ENCODE measurements at places on chromosomes 11 and 22.

DNA sequence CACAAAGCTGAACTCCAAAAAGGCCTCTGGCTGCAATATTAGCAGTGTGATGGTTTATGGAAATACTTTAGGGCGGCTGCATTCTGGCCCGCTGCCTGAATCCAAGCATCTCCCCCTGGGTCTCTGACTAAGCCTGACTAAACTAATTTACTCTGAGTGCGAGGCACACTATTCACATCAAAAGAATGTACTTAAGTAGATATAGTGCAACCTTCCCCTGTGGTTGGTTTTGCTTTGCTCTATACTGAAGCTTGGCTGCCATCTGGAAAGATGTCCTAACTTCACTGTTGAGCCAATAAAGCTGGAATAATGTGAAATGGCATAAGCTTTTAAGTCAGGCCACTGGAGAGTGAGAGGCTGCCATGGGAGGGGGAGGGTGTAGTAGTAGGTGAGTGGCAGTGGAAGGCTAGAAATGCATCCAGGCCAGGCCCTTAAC lies 321.6 kb downstream of the AASDHPPT start:
- no peak for DNase-seq

DNA sequence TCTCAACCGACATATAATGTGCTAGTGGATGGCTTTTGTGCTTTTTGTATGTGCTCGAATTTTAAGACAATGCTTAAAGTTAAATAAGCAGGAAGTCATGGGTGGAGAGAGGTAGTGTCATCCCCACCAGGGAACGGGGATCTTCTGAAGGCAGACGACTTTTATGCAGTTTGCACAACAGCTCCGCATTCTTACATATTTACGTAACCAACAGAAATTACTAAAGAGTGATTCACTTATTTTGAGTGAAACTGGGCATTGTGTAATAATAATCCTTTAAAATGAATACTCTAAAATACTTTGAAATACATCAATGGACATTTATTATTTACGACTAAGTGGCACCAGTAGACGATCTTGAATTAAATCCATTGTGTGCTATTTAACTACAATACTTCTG lies 305.1 kb downstream of the CNTN5 start:
- DNase-seq: no peak

DNA sequence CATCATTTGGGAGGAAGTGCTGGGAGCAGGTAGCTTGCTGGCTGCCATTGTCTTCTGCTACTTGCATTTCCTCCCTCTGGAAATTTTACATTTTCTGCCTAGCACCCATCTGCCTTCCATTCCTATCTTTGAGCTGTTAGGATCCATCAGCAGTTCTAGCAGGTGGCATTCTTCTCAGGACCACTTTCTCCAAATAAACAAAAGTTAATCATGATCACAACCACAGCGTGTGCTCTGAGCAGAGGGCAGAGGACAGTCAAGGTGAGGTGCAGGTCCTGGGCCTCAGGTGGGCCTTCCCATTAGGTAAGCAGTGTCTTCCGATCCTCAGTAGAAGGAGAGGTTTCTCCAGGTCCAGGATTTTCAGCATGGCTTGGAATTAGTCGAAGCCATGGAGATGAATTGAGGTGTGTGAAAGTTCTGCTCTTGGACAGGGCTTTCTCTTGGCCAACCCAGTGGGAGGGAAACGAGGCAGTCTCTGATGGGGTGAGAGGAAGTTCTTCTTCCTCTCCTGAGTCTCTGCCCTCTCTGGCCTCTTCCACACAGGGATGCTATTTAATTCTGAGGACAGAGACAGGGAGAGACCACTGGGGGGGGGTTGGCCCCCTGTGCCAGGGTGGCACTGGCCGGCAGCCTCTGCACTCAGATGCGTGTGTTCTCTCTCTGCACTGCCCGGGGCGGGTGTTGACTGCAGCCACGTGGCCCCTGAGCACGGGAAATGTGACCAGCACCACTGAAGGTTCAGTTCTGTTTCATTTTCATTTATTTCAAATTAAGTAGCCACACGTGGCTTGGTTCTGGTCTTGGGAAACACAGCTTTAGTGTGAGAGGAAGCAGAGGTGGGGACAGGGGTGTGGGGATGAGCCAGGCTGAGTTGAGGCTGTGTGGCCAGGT lies 170.8 kb downstream of the TBC1D22A start:
- no peak for DNase-seq

DNA sequence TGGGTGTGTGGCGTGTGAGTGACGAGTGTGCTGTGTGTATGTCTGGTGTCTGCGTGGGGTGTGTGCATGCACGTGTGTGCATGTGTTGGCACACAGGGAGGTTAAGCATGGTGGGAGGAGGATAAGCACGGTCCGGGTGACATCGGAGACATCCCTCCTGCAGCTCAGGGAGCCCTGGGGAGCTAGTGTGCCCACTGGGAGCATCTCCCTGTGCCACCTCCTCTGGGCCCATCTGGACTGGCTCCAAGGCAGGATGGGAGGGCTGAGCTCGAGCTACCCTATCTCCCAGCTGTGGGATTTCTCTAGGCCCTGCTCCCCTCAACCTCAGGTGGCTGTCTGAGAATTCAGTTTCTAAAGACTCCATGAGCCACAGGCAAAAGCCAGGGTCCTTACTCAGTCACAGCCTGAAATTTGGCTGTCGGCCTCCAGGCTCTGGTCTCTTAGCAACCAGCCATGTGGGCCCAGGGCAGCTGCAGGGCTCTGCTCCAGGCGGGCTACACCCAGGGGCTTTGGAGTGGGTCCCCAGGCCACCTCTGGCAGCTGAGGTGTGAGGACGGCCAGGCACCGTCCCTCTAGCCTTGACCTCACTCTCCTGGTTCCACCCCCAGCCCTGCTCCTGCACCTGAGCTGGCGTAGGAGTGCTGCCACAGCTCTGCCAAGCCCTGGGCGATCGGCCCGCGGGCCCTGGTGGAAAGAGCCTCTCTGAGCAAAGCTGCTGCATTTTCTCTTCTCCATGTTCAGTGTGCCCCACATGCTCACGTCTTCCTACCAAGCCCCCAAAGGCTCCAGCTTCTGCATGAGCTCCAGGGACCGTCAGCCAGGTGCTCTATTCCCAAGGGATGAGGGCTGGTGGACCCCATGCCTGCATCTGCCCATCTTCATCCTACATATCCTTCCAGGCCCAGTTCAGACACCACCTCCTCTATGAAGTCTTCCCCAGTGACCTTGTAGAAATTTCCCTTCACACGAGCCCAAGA lies 39.7 kb downstream of the RTL6 start:
- DNase-seq: no peak

GRCh38 chr11:93133488-93134109 lies 64.2 kb downstream of the SLC36A4 start:
- no peak for DNase-seq

DNA sequence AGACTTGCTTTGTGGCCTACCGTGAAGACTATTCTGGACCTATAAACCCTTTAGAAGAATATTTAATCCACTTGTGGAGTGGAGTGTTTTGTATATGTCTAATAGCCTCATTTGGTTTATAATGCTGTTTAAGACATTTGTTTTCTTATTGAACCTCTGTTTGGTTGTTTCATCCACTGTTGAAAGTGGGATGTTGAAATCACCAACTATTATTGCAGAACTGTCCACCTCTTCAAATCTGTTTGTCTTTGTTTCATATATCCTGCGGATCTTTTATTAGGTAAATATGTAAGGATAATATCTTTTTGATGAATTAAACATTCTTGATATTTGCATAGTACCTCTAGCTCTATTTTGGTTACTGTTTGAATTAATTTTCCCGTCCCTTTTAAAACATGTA lies 49.1 kb downstream of the XKR3 start:
- no peak for DNase-seq

GRCh38 chr11:134409552-134410429 lies 2.3 kb downstream of the B3GAT1 start:
- no peak for DNase-seq

GRCh38 chr11:17561111-17561415 lies 14.0 kb downstream of the OTOG start:
- no peak for DNase-seq

DNA sequence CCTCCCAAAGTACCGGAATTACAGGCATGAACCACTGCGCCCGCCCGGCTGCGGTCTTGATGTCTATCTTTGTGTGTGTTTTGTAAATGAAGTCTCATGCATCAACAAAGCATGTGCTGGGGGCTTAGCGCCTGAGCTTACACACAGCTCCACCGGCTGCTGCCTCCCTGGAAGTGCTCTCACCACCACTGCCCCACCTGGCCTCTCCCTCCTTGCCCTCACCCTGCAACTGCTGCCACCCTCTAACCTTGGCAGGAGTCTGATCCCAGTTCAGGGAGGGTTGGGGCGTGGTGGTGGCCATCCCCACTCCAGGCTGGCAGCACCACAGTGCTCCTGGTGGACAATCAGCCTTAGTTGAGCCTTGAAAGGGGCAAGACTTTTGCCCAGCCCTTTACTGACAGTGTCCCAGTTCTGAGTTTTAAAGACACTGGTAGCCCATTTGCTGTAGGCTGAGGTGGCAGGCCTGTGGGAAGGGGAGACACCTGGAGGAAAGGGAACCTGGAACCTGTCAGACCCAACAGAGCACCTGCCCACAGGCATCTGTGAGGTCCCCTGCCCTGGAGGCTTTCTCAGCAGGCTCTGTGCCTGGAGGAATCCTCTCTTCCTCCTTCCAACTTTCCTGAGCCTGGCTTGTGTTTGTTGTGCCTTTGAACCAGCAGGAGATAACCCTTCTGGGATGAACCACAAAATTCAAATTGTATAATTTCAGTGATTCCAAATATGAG lies 42.4 kb upstream of the WEE1 start:
- no peak for DNase-seq

DNA sequence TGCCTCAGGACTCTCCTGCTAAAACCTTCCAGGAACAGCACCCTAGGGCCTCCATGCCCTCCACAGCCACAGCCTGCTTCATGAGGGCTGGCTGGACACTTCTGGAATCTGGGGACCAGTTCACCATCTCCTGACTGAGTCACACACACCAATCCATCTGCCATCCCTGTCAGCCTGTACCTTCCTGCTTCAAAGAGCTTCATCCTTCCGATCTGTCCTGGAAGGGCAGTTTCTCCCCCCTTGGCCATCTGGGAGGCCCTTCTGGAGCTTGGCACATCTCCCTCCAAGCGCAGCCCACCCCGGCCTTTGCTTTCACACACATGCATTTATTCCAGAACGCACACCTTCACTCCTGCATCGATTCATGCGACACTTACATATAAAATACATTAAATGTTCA lies 13.0 kb downstream of the APBB1 start:
- no peak for DNase-seq

DNA sequence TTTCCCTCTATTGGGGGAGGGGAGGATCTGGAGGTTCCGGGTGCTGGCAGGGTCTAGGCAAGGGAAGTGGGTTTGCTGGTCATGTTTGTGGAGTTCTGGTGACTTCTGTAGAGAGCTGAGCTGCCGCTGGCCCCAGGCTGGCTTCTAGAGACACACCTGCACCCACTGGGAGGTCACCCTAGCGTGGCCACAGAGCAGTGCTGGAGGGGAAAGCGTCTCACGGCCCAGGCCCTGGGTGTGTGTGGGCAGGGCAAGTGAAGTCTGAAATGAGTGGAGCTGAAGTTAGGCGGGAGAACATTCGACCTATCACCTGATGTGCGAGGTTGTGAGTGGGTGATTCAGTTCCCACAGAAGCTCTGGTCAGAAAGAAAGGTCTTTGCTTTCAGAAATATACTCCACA lies 27.9 kb downstream of the SMIM38 start:
- no peak for DNase-seq

GRCh38 chr11:44527476-44527875 lies 38.0 kb upstream of the CD82 start:
- no peak for DNase-seq

DNA sequence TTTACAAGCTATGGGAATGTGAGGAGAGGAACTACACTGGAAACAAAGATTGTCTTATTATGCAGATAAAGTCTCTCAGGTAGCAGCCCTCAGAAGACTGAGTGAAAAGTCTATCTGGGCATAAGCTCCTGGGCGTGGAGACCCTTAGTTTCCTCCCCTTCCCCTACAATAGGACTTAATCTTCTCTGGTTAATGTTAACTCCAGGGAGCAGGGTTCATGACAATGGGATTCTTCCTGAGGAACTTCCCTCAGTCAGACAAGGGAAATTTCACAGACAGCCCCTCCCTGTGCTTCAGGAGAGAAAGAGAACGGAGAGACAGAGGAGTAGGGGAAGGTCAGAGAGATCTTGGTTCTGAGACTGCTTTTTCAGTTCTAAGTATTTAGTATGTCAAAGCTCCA lies 1428.6 kb downstream of the LRRC4C start:
- DNase-seq: no peak

- DNase-seq: peak; percentile 27
Measured at GRCh38 chr22:29310863-29311339, 4.5 kb downstream of the GAS2L1 start.

- no peak for DNase-seq
Measured at GRCh38 chr11:11533057-11533456, 88.7 kb downstream of the GALNT18 start.

- DNase-seq: peak; percentile 43
Measured at GRCh38 chr11:13889552-13890249, 72.8 kb upstream of the SPON1 start.

DNA sequence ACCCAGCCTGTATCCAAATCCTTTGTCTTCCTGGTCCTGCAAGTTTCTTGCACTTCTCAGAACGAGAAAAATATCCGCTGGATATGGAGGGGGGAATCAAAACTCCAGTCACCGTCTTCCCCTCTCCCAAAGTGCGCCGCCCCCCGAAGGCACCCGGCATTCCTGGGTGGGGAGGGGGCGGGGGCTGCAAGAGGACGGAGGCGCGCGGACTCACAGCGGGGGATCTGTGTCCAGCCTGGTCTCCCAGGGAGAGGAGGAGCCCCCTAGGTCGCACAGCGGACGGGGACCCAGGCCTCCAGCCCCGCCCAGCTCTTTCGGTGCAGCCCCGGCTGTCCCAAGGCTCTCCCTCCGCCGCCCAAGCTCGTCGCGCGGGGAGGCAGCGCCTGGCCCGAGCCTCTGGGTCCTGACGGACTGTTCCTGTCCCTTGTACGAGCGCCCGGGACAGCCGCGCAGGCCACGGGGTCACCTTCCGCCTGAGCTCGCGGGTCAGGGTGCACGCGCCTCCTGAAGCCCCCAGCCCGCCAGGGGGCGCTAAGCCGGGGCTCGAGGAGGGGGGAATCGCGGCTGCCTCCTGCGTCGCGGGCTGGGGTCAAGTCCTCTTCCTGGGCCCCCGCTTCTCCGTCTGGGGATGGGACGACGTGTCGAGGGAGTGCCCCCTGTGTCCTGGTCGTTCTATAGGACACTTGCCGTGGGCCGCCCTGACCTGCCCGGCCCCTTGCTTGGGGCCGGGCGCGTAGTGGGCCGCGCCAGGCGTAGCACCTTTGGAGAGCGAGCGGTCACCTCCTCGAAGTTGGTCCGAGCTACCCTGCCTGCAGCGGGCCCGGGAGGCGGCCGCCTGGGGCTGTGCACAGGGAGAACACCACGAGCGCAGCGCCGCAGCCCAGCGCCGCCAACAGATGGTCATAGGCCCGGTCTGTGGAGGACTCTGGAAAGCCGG lies 2.4 kb upstream of the WNT11 start:
- peak; percentile 75 for DNase-seq

- no peak for DNase-seq
Measured at GRCh38 chr22:50473855-50474671, 772 bp downstream of the SBF1 start.

Measured in SHP77 (cell line).